Heart left ventricle (tissue), 16 donors: ENCODE measurements at places on chromosomes 16 and 17.

GRCh38 chr17:72205357-72205756 lies 84.5 kb downstream of the SOX9 start:
- no peak for DNase-seq

GRCh38 chr17:10843811-10844210 lies 5.9 kb upstream of the PIRT start:
- DNase-seq = no peak

GRCh38 chr16:58503863-58504688 lies 4.1 kb downstream of the NDRG4 start:
- no peak for DNase-seq

- DNase-seq = no peak
Observed at GRCh38 chr17:21351366-21352065, 24.6 kb upstream of the KCNJ12 start.

DNA sequence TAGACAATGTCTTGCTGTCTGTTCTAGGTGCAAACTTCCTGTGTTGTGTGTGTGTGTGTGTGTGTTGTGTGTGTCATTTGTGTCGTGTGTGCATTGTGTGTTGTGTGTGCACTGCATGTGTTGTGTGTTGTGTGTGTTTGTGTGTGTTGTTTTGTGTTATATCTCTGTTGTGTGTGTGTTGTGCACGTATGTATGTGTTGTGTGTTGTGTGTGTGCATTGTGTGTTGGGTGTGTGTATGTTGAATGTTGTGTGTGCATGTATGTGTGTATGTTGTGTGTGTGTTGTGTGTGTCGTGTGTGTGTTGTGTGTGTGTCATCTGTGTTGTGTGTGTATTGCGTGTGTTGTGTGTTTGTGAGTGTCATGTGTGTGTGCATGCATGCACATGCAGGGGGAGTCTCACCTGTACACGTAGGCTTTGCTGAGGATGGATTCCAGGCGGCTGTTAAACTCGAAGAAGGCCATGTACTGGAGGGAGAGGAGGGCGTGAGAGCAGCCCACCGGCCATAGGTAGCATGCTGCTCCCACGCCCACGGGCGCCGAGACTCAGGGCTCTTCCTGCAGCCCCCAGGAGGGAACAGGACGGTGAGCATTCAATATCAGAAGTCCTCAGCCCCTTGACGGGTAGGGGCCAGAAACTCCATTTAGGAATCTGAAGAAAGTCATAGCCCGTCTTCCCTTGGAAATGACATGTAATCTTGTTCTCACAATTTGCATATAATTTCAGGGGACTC lies 58.2 kb downstream of the CNGB1 start:
- DNase-seq = no peak

GRCh38 chr17:4806777-4807604 lies at the start of gene PLD2:
Gene PLD2 (plus strand): TSS chr17:4807152. CDS start chr17:4807773, 621 bp downstream.
- DNase-seq = peak; percentile 89

DNA sequence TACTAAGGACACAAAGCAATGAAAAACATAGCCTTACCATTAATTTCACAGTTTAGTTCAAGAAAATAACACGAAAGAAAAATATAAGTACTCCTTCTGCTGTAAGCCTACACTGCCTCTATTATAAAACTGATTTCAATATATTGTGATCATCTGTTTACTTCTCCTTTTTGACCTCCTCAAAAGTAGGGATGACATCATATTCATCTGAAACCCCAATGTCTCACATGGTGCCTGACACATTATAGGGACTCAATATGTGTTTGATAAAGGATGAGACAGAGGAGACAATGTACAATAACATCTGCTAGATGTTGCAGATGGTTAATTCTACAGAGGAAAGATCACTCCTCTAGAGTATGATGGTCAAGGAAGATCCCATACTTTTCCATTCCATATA lies 118.4 kb upstream of the NOG start:
- no peak for DNase-seq

- no peak for DNase-seq
Observed at GRCh38 chr17:69269131-69269998, 40.7 kb upstream of the ABCA10 start.

DNA sequence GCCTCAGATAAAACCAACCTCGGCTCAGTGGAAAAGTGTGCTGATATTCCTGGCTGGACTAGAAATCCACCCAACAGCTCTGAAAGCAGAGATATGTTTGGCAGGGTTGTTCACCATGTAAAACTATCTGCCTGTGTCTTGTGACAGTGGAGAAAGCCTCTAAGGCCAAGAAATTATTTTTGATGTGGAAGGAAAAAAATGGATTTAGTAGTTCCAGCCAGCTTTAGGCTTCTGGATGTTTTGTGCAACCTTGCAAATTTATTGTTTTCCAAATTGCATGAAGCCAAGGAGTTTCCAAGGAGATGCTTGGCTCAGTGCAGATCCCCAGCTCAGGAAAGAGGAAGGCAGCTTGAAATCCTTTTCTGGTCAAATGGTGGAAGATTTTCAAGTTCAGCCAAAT lies 31.6 kb downstream of the TEKT5 start:
- no peak for DNase-seq

DNA sequence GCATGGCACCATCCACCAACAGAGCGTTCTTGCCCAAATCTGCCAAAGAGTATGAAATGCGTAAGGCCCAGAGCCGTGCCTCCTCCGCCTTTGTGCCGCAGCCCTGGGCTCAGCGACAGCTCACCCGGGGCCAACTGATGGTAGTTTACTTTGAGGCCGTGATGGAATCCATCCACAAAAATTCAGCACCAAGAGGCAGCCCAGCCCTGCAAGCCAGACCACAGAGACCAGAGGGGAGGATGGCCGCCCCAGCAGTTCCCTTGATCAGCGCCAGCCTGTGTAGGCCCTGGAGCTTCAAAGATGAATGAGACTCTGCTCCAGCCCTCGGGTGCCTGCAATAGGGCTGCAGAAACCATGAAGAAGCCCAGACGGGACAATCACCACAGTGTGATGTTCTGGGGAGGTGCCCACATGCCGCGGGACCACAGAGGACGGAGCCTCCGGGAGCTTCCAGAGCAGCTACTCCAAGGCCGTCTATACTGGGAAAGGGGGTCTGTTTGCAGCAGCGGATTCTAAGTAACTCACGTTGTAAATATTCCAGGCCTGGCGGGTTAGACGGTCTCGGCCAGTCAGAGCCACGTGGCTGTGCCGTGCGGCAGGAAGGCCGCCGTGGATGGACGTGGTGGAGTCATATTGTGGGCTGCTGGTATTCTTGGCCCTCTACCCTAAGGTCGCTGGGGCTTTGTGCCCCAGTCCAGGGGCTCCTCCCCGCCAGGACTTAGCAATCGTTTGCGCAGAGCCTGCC lies 80.3 kb downstream of the RBFOX3 start:
- DNase-seq = no peak

GRCh38 chr17:76866774-76867577 lies 1.2 kb upstream of the MGAT5B start:
- no peak for DNase-seq

DNA sequence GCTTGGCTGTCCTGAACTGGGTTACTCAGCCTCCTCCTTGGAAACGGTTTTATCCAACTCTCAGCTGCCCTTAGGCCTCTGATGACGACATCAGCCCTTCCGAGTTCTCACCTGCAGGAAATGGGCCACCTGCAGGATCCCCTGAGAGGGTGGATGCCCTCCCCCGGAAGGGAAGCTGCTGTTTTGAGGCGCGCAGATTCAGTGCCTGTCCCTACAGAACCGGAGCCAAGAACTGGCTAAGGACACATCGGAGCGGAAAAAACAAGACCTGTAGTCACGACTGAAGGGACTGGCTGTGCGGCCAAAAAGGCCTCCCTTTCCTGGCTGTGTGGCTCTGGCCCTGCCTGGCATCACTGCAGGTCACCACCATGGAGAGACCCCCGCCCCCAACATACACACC lies 11.7 kb upstream of the C16orf95 start:
- DNase-seq = no peak

GRCh38 chr16:81520151-81520470 lies 75.5 kb downstream of the CMIP start:
- no peak for DNase-seq

GRCh38 chr17:63702721-63703015 lies 2.7 kb upstream of the LIMD2 start:
- DNase-seq = no peak

GRCh38 chr16:29963021-29963743 lies 1.3 kb downstream of the TMEM219 start:
- no peak for DNase-seq

GRCh38 chr17:27882162-27882840 lies 10.9 kb downstream of the LYRM9 start:
- no peak for DNase-seq

DNA sequence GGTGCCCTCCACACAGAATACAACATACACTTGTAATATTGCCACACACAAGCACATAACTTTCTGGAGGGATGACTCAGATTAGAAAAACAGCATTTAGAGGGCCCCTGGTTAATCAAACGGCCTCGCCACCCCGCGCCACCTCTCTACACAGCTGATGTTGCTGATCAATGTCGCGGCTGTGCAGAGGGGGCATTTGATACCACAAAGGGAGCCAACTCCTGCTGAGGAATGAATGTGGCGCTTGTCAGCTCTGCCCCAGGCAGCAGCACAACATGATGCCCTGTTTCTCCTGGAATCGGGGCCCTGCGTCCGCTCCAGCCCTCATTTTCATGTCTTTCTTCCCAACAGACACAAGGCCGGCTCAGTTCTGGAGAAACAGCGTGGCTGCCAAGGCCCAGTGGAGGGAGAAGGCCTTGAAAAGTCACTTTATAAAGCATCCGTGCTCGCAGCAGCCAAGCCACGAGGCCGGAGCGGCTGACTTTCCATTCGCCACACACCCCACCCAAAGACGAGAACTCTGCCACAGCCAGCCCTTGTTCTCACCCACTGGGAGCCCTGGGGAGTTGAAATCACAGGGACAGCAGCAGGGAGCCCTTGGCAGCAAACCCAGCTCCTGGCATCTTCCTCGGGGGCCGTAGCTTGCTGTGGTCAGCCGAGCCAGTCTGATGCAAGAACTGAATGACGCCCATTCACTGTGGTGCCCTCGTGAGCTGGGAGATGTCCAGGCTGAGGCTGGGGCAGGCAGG lies 65.6 kb downstream of the XYLT1 start:
- DNase-seq = peak; percentile 69

GRCh38 chr17:36691606-36692005 lies 90.2 kb downstream of the MRM1 start:
- DNase-seq = no peak

DNA sequence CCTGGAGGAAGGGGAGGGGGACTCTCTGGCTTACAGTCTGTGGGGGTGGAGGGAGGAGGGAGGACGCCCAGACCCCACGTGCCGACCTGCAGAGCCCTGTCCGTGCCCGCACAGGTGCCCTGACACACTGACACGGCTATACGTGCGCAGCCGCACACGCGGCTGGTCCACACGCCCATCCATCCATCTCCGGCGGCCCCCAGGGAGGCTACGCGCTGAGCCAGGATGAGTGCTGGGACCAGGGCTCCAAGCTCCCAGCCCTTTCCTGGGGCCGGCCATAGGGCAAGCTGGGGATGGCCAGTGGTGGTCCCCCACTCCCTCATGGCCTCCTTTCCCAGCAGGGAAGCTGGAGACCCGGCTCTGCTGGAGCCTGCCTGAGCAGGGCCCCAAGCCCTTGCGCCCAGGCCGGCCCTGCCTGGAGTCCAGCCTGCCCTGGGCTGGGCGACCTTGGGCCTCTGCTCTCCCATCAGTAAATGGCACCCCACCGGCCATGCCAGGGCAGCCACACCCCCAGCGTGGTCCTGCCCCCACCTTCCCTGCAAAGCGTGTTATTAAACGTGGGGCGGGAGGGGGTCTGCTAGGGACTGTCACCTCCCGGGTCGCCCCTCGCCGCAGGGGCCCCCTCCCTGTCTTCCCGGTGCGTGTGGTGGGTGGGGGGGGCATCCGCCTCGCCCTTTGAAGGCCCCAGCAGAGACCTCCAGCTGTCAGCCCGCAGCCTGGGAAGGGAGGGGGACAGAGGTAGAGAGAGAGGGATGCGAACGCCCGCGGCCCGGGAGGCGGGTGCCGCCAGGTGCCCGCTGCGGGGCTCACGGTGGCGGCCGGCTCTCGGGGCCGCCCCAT lies 863 bp downstream of the CASKIN1 start:
- no peak for DNase-seq

DNA sequence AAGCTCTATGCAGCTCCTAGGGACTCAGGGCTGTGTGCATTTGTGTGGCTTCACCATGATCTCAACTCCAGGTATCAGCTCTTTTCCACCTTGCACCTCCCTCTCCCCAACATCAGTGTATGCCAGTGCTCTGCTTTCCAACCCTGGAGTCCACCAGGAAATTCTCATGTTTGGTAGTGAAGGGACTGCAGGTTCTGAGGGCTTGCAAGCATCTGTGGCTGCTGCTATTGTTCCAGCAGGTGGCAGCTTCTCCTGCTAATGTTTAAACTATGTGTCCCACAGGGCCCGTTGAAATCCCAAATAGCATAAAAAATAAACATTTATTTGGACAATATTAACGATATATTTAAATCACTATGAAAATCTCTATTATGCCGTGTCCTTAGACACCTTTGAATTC lies 82.0 kb downstream of the RGS9 start:
- no peak for DNase-seq

DNA sequence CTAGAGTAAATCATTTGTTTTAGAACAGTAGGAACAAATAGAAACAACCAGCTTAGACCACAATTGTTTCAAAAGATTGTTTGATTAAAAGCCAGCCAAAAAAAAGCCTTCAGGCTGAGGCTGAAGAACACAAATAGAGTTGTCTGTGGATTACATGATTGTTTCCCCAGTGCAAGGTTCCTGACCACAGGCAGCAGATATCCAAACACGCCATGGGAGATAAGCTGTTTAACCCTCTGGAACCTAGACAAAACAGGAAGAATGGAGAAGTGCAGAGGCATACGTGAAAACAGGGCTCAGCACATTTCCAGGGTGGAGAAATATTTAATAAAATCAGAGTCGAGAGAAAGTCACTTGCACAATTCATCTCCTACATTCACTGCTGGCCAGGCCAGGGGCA lies 21.0 kb downstream of the ATPAF2 start:
- DNase-seq = no peak

- DNase-seq = no peak
Observed at GRCh38 chr17:4162775-4163466, 19.9 kb downstream of the CYB5D2 start.

DNA sequence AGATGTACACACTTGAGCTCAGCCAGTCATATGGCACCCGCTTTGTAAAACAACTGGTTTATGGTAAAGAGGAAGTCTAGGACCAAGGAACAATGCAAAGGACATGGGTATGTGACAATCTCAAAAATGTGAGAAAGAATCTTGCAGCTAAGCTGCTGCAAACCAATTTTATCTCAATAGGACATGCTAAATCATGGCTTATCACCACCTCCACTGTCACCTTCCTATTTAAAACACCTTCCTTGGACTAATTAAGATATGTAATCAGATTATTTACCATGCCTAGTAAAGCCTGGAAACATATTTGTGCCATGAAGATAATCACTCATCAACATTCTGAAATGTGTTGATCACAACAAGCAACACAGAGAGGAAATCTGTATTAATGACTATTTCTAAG lies 622.7 kb downstream of the CDH11 start:
- no peak for DNase-seq

- DNase-seq = no peak
Observed at GRCh38 chr16:71383054-71383773, 24.7 kb downstream of the CALB2 start.
